ENCODE measurements at places on chromosomes 5 and 9.
A peak's percentile ranks its signal among the peaks of the same experiment; 100 is the strongest.

DNA sequence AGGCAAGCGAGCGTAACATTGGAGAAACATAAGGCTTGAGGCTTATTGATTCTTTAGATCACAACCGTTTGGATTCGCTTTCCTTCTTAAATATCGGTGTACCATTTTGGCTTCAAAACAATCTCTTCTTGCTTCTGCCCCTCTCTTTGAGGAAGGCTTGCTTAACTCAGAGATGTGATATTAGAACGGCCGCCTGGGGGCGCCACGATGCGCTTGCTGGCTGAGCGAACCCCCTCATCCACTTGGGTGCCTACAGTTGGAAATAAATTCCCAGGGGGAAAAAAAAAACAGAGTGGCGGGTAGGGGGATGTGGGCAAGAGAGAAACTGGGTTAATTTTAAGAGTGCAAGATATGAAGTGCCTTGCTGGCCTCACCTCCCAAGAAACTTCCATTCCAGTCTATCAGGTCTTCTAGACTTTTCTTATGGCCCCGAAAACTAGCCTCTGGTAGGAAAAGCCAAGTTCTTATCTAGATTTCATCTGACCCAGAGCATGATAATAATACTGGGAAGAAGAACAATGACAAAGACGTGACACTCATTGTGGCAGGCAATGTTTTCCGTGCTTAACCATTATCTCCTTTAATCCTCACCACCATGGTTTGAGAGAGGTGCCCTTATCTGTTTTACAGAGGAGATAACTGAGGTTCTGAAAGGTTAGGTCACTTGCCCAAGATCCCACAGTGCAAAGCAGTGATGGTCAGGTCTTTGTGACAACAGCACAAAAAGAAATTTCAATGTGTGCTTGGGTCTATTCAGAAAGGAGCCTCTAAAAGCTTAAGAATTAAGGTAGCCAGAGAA lies 115.8 kb downstream of the DPYSL3 start:
- no peak for DNase-seq

GRCh38 chr5:149400304-149400703 lies 21.2 kb upstream of the IL17B start:
- no peak for DNase-seq

DNA sequence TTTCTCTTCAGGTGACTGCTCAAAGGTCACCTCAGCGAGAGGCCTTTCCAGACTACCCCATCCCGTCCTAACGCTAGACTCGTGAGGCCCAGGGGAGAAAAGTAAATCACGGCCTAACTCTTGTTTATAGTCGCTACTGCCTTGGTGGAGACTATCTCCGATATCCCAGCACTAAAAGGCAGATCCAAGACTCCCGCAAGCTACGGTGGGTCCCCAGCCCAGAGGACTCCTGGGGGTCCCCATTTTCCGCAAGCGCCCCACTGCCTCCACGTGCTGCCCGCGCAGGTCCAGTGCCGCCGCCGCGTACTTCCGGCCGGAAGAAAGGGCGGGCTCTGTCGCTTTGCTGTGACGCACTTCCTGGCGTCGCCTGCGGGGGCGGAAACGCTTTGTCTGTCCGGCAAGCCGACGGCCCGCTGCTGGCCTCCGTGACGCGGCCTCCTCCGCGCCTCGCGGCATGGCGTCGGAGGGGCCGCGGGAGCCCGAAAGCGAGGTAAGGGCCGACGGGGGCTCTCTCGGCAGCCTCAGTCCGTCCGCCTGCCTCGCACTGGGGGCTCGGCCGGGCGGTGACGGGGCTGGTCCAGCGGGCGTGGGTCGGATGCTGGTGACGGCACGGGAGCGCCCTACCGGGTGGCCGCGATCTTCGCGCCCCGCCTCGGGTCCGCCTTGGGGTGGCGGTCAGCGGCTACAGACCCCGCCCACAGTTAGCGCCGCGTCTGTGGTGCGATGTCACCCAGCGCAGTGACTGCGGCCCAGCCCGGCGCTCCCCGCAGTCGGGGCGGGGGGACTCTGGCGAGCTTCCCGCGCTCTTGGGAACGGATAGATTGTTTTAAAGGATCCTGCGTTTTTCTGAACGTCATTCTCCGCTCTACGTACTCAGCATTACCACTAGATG lies at the start of gene SECISBP2:
SECISBP2 (plus strand) TSS at position 378 of the 892 bp plus-strand sequence; CDS start at position 455, 77 bp downstream.
- DNase-seq: peak; percentile 94

- no peak for DNase-seq
Measured at GRCh38 chr5:43231977-43232376, 40.0 kb downstream of the NIM1K start.

GRCh38 chr9:96784021-96784420 lies 6.1 kb upstream of the ZNF510 start:
- DNase-seq: no peak

GRCh38 chr9:34272101-34272541 lies 56.9 kb downstream of the KIF24 start:
- no peak for DNase-seq

DNA sequence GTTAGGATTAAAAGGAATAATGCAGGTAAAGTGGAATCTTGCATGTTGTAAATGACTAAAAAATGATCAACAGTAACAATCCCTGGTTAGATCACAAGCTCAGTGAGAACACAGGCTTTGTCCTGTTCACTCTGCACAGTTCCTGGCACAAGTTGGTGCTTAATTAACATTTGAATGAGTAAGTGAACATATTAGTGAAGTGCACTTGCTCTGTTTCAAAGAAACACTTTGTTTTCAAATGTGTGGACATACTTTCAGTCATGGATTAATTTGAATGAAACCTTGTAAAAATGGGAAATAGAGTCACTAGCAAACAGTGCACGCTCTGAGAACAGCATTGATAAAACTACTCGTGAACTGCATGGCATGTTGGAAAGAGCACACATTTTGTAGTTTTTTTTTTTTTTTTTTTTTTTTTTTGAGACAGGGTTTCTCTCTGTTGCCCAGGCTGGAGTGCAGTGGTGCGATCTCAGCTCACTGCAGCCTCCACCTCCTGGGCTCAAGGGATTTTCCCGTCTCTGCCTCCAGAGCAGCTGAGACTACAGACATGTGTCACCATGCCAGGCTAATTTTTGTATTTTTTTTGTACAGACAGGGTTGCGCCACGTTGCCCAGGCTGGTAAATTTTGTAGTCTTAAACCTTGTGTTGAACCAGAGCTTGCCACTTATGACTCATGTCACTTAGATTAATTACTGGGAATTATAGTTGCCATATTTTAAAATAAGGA lies 159.9 kb downstream of the LURAP1L start:
- DNase-seq: no peak

- DNase-seq: no peak
Measured at GRCh38 chr9:23492126-23493002, 333.7 kb downstream of the ELAVL2 start.

DNA sequence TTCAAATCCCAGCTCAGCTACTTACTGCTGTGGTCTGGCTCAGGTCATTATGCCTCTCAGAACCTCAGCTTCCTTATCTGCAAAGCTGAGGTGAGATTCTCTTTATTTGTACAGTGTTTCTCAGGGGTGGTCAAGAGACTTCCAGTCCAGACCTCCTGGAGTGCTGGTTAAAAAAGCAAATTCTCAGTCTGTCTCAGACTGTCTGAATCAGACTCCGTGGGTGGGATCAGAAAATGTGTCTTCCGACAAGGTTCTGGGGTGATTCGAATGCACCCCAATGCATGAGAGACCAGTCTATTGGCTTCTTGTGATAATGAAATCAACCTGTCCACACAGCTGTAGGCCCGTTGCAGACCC lies 137.7 kb upstream of the SMIM23 start:
- DNase-seq: no peak

DNA sequence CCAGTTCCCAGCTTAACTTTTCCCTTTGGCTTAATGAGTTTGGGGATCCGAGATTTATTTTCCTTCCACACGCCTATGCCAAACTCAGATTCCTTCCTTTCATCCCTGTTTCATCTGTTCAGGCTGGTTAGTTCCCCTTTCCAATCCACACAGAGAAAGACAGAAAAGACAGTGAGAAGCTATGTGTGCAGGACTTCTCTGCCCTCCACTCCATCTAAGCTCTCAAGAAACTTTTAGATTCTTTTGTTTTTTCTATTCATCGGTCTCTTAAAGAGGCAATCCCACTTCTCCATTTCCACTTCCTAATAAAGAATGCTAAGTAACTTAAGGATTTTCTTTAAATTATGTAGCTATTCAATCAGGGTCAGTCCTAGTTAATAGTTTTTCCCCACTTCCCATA lies 11.2 kb downstream of the ITGA1 start:
- DNase-seq: no peak

- no peak for DNase-seq
Measured at GRCh38 chr5:68780299-68780955, 313.4 kb upstream of the SLC30A5 start.

GRCh38 chr5:169408171-169408570 lies 107.2 kb upstream of the SLIT3 start:
- DNase-seq: no peak

DNA sequence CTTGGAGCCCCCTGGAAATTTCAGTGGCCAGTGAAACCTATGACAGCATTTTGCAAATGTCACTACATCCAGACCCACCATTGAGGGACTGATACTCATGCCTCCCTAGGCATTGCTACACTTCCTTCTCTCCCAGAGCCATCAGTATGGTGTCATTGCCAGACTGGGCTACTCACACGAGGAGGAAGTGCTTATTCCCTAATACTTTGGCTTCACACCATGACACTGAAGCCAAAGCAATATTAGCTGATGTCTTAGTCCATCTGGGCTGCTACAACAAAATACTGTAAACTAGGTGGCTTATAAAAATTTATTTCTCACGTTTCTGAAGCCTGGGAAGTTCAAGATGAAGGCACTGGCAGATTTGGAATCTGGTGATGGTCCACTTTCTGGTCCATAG lies 22.6 kb downstream of the TRPM3 start:
- DNase-seq: no peak

DNA sequence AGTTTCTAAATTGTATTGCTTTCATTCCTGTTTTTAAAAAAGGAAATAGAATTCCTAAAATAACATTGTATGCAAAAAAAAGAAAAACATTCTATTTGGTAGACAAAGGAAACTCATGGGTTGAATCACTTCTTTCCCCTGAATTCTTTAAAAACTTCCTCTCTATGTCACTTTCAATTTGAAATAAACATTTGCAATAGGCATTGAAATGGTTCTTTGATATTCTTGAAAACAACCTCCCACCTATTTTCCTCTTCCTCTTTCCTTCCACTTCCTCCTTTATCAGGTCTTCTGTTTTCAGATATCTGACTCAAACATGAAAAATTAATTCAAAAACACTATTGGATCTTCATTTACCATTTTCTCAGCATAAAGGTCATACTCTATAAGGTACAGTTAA lies 442.0 kb upstream of the MEF2C start:
- no peak for DNase-seq

DNA sequence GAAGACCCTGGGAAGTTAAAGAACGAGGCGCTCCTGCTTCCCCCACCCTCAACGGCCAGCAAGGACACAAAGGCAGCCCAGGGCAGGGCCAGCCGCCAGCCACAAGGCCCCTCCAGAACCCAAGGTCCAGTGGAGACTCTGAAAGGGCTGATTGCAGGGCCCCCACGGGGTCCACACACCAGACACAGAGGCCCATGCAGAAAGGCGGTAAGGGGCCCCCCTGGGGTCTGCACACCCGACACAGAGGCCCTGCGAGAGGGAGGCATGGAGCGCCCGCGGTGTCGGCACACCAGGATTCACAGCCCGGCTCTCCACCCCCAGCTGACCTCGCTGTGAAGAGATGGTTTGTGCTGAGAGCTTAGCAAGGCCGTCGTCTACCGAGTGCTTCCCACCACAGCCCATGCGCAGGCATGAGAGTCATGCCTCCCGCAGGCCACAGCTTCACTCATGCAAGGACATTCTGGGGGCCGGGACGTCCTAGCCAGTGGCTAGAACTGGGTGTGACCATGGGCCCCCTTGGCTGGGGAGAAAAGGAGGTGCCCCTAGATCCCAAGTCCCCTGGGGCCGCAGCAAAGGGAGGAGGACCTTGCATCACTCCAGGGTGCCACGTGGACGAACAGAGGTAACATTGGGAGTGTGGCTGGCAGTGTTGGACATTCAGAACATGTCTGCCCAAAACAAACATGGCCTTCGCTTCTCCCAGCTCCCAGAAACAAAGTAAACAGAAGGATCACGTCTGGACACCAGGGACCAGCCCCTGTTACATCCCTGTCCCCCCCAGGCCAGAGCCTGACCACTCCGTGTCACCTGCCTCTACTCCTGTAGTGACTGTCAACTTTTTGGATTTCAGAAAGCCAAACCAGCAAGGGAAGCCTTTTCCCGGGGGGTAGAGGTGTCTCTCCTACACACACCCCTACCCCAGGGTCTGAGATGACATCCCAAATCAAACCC lies 9.8 kb downstream of the BRD3 start:
- no peak for DNase-seq

- DNase-seq: no peak
Measured at GRCh38 chr5:91328743-91329142, 54.4 kb downstream of the ARRDC3 start.

GRCh38 chr5:54455413-54456157 lies at the start of gene HSPB3:
Gene HSPB3, plus strand, starts transcription at chr5:54455699. Its CDS starts 91 bp downstream, at chr5:54455790.
- no peak for DNase-seq

DNA sequence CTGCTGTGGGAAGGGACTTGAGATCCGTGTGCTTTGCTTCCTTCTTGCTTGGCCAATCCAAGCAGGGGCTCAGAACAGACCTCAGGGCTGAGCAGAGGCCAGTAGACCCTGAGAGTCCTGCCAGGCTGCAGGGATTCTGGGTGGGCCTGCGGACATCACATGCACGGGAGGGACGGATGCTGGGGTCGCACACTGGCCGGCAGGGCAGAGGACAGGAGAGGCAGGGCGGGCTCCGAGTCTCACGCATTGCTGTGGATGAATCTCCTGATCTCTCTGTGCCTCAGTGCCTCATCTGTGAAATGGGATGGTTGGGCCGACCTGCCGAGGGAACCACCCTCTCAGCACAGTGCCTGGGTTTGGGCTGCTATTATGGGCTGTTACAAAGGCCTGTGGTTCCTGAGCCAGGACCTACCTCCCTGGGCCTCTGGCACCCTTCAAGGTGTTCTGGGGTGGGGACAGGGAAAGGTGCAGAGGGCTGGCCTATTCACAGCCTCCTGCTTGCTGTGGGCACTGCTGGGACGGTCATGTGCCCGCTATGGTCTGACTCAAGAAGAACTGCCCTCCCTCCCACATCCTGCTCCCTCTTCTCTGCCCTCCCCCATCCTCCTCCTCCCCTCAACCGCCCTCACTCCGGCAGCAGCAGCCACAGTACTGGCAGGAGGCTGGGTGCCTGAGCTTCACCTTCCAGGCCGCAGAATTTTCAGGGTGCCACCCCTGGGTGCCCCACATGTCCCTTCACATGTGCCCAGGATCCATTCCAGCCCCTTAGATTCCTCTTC lies 43.3 kb downstream of the NCS1 start:
- no peak for DNase-seq

GRCh38 chr5:53892224-53892623 lies 331.8 kb downstream of the NDUFS4 start:
- no peak for DNase-seq

DNA sequence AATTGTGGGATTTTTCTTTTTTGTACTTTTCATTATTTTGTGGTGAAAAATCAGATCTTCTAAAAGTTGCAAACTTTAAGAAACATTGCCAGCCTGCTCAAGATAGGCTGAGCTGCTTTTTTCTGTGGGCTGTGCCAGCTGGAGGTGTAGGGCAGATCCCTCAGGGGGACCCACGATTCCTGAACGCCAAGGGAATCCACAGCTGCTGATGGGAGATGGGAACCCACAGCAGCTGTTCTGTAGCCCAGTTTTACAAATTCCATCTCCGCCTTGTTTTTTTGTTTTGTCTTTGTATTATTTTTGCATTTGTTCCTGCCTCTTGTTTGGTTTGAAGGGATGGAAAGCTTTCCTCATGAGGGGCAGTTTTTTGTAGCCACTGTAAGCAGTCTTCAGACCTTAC lies 91.0 kb downstream of the WWC1 start:
- no peak for DNase-seq

Data from CD4-positive, alpha-beta T cell treated with Interleukin-21 for 1 hour (primary cell).